Adrenal gland (tissue), 19 donors: ENCODE measurements at places on chromosomes 2 and 18. TPM values are rescaled to one million over a fixed set of nuclear protein-coding genes. Genes with fewer than 3 reads are reported as not detected.

GRCh38 chr2:139214801-139215200 is 434.6 kb upstream of the NXPH2 start:
- no peaks in the 10 kb centered on the region for H3K27me3 ChIP-seq
- no peaks in the 10 kb centered on the region for H3K4me1 ChIP-seq
- no peak for DNase-seq

- no peaks in the 10 kb centered on the region for H3K36me3 ChIP-seq
- H3K27ac ChIP-seq: peak overlapping the region; percentile 85
- H3K4me1 ChIP-seq: peaks cover 84% of the 10 kb centered on the region
- no peak overlapping the region for H3K4me3 ChIP-seq
Measured at GRCh38 chr18:22186484-22186971, 17.1 kb downstream of the GATA6 start.

GRCh38 chr2:189658306-189659212 is 2.7 kb upstream of the ASNSD1 start:
- no peak overlapping the region for H3K27ac ChIP-seq
- no peak for DNase-seq
- no peaks in the 10 kb centered on the region for H3K27me3 ChIP-seq

DNA sequence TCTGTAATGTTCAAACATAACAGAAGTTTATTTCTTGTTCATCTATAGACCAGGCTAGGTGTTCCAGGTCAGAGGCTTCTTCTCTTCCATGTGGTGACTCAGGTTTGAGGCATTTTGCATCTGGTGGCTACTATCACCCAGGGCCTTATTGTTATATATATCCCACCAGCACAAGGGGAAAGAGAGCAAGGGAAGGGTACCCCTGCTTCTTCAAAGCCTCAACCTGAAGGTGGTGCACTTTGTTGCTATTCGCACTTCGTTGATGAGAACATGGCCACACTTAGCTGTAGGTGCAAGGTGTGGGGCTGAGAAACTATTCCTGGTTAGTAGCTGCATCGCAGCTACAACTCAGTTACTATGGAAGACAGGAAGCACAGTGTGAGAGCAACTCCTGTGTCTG is 27.4 kb upstream of the SLC3A1 start:
- no peak for DNase-seq
- H3K4me3 ChIP-seq: no peak overlapping the region
- peaks cover 9% of the 10 kb centered on the region for H3K4me1 ChIP-seq
- no peaks in the 10 kb centered on the region for H3K36me3 ChIP-seq
- no peak overlapping the region for H3K27ac ChIP-seq
- no peaks in the 10 kb centered on the region for H3K27me3 ChIP-seq

DNA sequence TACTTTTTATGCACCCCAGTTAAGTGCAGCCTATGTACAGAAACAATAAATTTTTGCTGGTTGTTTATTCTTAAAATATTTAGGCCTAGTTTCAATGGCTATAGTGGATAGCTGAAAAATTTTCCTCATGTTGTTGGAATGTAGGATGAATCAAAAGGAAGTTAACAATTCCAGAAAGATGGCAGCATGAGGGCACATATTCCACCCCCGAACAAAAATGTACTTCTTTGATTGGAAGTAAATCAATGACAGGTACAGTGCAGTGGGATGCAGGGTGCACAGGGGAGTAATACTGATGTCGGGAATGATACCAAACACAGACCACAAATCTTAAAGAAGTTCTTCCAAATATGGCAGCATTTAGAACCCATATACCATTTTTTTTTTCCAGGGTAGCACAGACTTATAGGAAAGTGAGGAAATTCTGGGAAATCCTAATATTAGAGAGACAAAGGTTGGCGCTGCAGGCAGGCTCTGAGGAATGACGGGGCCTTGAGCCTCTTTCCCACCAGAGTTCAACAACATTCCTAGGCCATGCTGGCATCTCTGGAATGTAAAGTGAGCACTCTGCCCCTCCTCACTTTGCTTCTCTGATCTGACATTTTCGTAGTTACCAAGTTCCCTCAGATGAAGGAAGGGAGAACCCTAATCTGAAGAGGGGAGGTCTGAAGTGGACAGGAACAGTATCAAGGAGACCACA is 36.6 kb upstream of the IKZF2 start:
- no peaks in the 10 kb centered on the region for H3K4me1 ChIP-seq
- H3K36me3 ChIP-seq: no peaks in the 10 kb centered on the region
- DNase-seq: no peak
- H3K4me3 ChIP-seq: no peak overlapping the region
- no peaks in the 10 kb centered on the region for H3K27me3 ChIP-seq

DNA sequence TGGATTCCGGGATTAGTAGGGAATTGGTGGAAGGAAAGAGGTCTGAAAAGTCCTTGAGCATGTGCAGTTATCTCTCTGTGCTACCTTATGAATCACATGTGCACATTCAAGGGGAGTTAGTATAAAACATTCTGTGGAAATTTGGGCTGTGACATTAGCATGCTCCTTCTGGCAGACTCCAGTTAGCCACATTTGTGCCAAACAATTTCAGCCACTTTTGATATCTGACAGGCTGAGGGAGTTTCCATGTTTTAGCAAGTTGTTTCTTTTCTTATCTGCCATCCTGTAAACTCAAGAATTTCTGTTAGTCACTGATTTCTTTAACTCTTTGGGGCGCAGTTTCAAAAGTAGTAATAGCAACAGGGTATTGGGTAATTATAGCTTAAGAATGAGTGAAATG is 28.3 kb upstream of the GYPC start:
- H3K4me1 ChIP-seq: peaks cover 4% of the 10 kb centered on the region
- no peaks in the 10 kb centered on the region for H3K27me3 ChIP-seq
- no peak for DNase-seq
- no peaks in the 10 kb centered on the region for H3K36me3 ChIP-seq

DNA sequence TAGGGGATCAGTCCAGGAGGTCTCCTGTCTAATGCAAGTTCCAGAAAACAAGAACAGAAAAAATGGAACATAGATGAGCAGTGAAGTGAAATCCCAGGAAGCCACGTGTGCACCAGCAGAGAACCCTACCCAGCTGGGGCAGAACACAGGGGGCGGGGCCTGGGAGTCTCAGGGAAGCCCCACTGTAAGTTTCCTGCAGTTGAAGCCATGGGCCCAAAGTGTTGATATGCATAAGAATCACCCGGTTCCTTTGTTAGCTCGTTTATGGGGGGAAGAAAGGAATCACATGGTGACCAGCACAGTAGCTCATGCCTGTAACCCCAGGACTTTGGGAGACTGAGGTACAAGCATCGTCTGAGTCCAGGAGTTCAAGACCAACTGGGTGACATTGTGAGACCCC is 131.3 kb downstream of the INO80D start:
- H3K36me3 ChIP-seq: no peaks in the 10 kb centered on the region
- DNase-seq: no peak
- no peaks in the 10 kb centered on the region for H3K27me3 ChIP-seq
- H3K27ac ChIP-seq: no peak overlapping the region
- H3K4me1 ChIP-seq: no peaks in the 10 kb centered on the region

- DNase-seq: no peak
- no peaks in the 10 kb centered on the region for H3K27me3 ChIP-seq
- H3K27ac ChIP-seq: no peak overlapping the region
Measured at GRCh38 chr2:21103274-21103891, 20.4 kb upstream of the TDRD15 start.

The ST6GAL2 gene
- polyA plus RNA-seq: 0.07 TPM

- H3K27me3 ChIP-seq: no peaks in the 10 kb centered on the region
- H3K36me3 ChIP-seq: no peaks in the 10 kb centered on the region
- peak; percentile 35 for DNase-seq
- H3K4me1 ChIP-seq: peaks cover 49% of the 10 kb centered on the region
Measured at GRCh38 chr2:119425620-119426395, 5.8 kb upstream of the TMEM37 start.

DNA sequence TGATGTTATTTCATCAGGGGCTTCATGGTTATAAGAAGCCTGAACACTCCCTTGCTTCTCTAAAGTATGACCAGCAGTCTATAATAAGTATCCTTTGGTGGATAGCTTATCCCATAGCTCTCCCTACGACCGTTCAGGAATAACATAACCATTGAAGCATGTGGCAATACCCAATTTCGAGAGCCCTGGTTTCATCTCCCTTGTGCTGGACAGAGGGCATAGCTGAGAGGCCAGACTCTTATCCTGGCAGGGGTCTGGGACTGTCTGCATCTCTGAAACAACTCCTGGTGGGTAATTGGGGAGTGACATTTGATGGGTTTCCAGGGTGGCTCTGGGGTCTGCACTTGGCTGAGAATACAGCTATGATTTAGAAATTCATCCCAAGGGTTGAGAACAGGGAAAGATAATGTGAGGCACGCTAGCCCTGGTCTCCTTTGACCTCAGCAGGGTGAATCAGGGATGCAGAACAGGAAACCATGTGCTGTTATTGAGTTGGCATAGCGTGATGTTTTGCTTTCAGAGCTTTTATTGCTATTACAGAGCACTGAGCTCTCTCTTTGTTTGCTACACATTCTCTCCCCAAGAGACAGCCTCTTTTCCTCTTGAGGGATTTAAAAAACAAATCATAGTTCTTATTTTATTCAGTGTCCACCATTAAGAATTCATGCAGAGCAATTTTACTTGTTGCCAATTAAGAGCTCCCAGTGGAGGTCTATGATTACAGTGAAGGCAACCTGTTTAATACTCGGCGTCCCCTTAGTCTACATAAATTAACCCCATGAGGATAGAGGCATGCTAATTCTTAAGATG is 274.5 kb downstream of the NCKAP5 start:
- H3K27ac ChIP-seq: no peak overlapping the region
- no peaks in the 10 kb centered on the region for H3K36me3 ChIP-seq
- no peaks in the 10 kb centered on the region for H3K4me1 ChIP-seq
- H3K27me3 ChIP-seq: no peaks in the 10 kb centered on the region

The SLC14A1 gene
- polyA plus RNA-seq: 3.5 TPM

DNA sequence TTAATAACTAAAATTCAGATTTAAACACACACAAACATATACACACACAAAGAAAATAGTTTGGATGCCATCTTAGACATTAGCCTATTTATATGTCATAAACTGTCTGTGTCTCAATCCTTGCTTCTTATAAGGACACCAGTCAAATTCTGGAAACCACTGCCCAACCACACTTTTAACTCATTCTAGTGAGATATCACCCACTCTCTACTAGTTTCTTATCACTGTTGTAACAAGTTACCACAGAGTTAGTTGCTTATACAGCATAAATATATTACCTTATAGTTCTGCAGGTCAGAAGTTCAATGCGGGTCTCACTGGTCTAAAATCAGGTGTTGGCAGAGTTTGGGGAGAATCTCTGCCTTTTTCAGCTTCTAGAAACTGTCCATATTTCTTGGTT is 239.1 kb downstream of the MTX2 start:
- no peaks in the 10 kb centered on the region for H3K27me3 ChIP-seq
- H3K4me3 ChIP-seq: no peak overlapping the region
- H3K36me3 ChIP-seq: no peaks in the 10 kb centered on the region

DNA sequence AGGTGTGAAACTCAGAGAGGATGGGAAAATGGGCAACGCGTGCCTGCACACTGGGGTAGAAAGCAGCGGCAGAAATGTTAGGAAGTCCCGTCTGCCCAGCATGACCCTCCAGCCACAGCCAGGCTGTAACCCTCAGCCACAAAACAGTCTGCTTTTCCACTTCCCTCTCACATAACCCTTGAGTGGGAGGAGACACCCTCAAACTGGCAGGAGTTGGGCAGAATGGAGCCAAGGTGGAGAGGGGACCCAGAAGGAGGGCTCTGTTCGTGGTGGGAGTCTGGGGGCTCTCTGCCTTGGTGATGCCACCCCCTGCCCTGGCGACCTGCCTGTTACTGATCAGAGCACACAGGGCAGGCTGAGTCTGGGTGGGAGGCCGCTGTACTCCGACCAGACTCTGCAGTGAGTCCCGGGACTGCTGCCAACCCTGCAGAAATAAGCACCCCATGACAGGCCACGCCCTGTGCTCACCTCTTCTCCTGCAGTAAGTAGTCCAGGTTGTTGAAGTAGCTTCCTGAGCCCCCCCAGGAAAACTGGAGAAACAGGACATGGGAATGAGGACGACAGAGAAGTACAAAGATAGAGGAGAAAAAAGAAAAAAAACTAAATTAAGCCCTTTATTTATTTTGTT is 16.0 kb downstream of the FAM178B start:
- no peaks in the 10 kb centered on the region for H3K36me3 ChIP-seq
- no peak overlapping the region for H3K4me3 ChIP-seq
- H3K27me3 ChIP-seq: no peaks in the 10 kb centered on the region
- H3K27ac ChIP-seq: no peak overlapping the region
- no peaks in the 10 kb centered on the region for H3K4me1 ChIP-seq

GRCh38 chr2:165691615-165692014 is 102.4 kb downstream of the GALNT3 start:
- H3K27ac ChIP-seq: no peak overlapping the region
- no peaks in the 10 kb centered on the region for H3K27me3 ChIP-seq
- no peaks in the 10 kb centered on the region for H3K36me3 ChIP-seq
- no peaks in the 10 kb centered on the region for H3K4me1 ChIP-seq

DNA sequence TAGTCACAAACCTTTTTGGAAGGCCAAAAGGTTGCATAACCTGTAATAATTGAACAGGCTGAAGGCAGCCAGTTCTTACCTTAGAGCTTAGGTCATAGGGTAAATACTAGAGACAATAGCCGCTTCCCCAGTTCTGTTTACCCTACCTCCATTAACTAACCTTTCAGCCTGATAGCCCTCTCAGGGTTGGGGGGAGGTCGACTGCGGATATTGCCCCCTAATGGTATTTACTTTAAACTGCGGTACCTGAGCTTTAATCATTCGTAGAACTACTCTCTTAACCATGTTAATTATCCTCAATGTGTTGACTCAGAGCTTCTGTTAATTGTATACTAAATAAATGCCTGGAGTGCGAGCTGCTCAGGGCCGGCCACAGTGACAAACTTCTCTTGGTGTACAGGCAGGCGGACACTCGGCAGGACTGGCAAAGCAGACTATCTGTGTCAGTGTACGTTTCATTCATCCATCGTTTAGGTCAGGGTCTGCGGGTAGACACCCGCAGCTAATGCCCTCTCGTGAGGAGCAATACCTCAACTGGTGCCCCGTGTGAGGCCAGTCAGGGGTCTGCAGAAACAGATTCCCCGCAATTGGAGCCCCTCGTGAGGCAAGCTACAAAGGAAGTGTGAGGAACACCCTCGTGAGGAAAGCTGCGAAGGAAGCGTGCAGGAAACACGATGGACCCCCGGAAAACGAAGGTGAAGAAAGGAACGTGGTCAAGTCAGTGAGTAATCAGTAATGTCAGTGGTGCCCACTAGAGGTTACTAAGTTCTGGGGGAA is 115.3 kb upstream of the SCN7A start:
- no peak overlapping the region for H3K27ac ChIP-seq
- H3K36me3 ChIP-seq: no peaks in the 10 kb centered on the region
- no peak overlapping the region for H3K4me3 ChIP-seq

- H3K36me3 ChIP-seq: no peaks in the 10 kb centered on the region
- DNase-seq: no peak
- H3K27ac ChIP-seq: no peak overlapping the region
- no peak overlapping the region for H3K4me3 ChIP-seq
- no peaks in the 10 kb centered on the region for H3K4me1 ChIP-seq
Measured at GRCh38 chr18:27970321-27970720, 206.6 kb downstream of the CDH2 start.

DNA sequence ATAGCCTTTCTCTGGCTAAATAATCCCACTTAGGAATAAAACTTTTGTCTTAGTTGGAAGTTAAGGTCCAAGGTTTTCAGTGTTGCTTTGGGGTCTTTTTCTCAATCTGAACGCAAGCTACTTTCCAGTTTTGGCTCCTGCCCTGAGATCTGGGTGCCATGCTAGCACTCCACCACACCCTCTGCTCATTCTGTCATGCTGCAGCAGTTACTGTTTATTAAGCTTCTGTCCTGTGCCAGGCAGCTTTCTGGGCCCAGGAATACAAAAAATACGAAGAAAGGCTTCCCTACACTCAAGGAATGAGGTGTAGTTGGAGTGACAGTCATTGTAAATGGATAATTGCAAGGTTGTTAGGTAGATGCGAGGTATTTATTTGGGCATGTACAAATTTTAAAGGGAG is 46.3 kb upstream of the RTN4 start:
- no peaks in the 10 kb centered on the region for H3K36me3 ChIP-seq
- peaks cover 57% of the 10 kb centered on the region for H3K4me1 ChIP-seq
- DNase-seq: no peak
- H3K27me3 ChIP-seq: no peaks in the 10 kb centered on the region
- H3K4me3 ChIP-seq: no peak overlapping the region
- peak overlapping the region; percentile 71 for H3K27ac ChIP-seq
